Adrenal gland (tissue), 19 donors: ENCODE measurements at places on chromosomes 16 and 17. TPM values are rescaled to one million over a fixed set of nuclear protein-coding genes. Genes with fewer than 3 reads are reported as not detected.

DNA sequence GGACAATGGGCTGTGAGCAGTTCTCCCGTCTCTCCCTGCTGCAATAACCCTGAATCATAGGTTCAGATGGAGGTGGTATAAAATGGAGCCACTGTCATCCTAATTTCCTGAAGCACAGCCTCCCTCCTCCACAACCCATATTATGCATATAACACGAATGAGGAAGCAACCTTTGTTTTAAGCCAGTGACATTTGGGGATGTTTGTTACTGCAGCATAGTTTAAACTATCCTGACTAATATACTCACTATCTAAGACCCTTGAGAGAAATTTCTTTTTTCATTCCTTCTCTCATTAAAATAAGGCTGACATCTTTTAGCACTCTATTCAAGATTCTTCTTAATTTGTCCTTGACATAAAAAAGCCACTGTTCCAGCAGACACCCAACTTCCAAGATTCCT is 413.4 kb downstream of the SOX9 start:
- no peaks in the 10 kb centered on the region for H3K27me3 ChIP-seq
- no peaks in the 10 kb centered on the region for H3K4me1 ChIP-seq
- no peak for DNase-seq
- no peak overlapping the region for H3K27ac ChIP-seq
- no peaks in the 10 kb centered on the region for H3K36me3 ChIP-seq

DNA sequence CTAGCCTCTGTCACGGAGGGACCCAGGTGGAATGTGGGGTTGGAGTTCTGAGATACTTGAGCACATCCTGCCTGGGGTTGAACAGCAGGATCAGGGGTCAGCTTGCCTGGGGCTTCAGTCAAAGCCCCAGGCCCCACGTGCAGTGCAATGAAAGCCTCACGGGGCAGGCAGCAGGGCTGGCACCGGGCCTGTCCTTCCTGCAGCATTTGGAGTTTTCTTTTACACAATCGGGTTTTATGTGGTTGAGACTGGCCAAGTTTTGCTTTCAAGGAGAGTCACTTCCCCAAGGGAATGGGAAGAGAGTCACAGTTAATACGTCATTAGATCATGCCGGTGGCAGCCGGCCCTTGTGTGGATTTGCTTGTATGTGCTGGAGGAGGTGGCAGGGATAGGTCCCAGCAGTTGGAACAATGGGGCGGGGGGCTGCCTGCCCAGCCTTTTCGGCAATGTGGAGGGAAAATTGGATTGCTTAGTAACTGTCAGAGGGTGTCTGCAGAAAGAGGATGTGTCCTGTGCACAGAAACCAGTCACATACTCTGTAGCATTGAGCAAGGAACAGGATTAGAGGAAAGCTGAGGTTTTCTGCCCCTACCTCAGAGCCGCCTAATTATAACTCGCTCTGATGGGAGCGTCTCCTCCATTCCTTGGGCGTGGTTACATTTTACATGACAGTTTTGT is 4.5 kb downstream of the RMI2 start:
- H3K27ac ChIP-seq: peak overlapping the region; percentile 62
- H3K4me3 ChIP-seq: no peak overlapping the region
- no peaks in the 10 kb centered on the region for H3K27me3 ChIP-seq
- DNase-seq: peak; percentile 82

DNA sequence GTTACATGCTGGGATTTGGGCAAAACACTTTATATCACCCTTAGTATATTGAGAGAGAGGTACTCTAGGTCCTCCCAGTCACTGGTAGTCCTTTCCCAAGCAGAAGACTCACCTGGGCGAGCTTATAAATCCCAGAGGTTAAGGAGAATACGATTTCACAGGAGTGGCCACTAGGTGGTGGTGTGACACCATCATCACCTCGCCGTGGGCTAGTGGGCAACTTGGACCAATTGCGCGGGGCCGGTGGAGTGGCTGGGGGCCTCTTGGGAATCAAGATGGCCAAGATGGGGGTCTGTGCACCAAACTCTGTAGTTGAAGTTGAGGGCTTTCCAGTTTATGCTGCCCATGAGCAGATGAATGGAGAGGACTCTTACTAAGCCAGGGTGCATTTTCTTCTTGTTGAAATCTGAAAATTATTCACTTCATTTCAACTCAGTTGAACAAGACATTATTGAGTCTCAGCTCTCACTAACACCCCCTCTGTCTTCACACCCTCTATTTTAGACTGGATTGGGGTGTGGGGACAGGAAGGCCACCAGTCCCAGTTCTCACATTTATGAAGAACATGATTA is 38.2 kb upstream of the PIRT start:
- H3K36me3 ChIP-seq: no peaks in the 10 kb centered on the region
- no peak overlapping the region for H3K27ac ChIP-seq
- H3K4me1 ChIP-seq: no peaks in the 10 kb centered on the region
- peak; percentile 19 for DNase-seq

The HSPB9 gene
- total RNA-seq: not detected

- H3K27me3 ChIP-seq: no peaks in the 10 kb centered on the region
- H3K27ac ChIP-seq: peak overlapping the region; percentile 89
- peak; percentile 47 for DNase-seq
- no peaks in the 10 kb centered on the region for H3K36me3 ChIP-seq
- peaks cover 6% of the 10 kb centered on the region for H3K4me1 ChIP-seq
- H3K4me3 ChIP-seq: no peak overlapping the region
These were observed 7.2 kb downstream of the CTF1 start for GRCh38 chr16:30903596-30903995.

DNA sequence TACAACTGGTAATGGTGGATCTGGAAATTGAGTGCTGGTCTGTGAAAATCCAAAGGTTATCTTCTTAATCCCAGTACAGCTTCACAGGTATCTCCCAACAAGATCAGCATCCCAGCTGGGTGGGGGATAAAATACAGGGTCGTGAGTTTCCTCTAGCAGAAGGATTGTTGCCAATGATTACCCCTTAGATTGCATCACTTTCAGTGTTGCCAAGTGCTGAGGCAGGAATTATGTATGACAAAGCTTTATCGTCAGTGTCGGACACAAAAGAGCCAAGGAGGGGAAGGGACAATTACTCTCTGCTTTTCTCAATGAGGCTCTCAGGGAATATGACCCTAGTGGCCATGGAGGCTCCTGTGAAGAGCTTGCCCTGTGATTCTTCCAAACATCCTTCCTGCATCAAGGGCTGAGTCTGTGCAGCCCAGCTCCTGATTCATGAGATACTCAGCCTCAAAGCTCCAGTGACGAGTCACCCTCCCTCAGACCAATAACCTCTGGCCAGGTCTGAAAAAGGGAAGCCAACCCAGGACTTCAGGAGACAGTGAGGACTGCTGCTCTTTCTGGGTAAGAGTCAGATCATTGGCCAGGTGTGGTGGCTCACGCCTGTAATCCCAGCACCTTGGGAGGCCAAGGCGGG is 15.0 kb downstream of the OR1F1 start:
- no peak overlapping the region for H3K4me3 ChIP-seq
- H3K36me3 ChIP-seq: no peaks in the 10 kb centered on the region
- DNase-seq: no peak
- H3K27me3 ChIP-seq: no peaks in the 10 kb centered on the region
- no peak overlapping the region for H3K27ac ChIP-seq

DNA sequence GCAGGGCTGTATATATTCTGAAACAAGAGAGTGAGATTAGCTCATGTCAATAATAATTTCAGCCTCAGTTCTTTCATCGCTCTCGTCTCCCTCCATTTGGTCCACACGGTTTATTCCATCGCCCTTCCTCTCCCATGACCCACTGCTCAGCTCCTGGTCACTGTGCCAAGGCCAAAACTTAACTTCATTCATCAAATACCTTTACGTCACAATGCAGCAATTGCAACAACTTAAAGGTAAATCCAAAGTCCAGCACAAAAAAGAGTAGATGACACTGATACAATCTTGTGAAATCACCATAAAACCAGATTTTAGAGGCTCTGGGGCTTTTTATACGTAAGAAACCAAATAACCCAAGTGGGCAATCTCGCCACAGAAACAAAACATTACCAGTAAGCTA is 72.0 kb downstream of the ANKRD11 start:
- H3K27ac ChIP-seq: no peak overlapping the region
- no peaks in the 10 kb centered on the region for H3K36me3 ChIP-seq
- DNase-seq: no peak
- H3K27me3 ChIP-seq: no peaks in the 10 kb centered on the region
- H3K4me3 ChIP-seq: no peak overlapping the region
- peaks cover 28% of the 10 kb centered on the region for H3K4me1 ChIP-seq

- H3K4me3 ChIP-seq: no peak overlapping the region
- H3K36me3 ChIP-seq: no peaks in the 10 kb centered on the region
- H3K4me1 ChIP-seq: peaks cover 5% of the 10 kb centered on the region
- no peak for DNase-seq
- H3K27me3 ChIP-seq: no peaks in the 10 kb centered on the region
These were observed 4.6 kb upstream of the SLC38A8 start for GRCh38 chr16:84047206-84047605.

The ANKS4B gene
- not detected for total RNA-seq
